ENCODE measurements at places on chromosomes 1 and 21.

DNA sequence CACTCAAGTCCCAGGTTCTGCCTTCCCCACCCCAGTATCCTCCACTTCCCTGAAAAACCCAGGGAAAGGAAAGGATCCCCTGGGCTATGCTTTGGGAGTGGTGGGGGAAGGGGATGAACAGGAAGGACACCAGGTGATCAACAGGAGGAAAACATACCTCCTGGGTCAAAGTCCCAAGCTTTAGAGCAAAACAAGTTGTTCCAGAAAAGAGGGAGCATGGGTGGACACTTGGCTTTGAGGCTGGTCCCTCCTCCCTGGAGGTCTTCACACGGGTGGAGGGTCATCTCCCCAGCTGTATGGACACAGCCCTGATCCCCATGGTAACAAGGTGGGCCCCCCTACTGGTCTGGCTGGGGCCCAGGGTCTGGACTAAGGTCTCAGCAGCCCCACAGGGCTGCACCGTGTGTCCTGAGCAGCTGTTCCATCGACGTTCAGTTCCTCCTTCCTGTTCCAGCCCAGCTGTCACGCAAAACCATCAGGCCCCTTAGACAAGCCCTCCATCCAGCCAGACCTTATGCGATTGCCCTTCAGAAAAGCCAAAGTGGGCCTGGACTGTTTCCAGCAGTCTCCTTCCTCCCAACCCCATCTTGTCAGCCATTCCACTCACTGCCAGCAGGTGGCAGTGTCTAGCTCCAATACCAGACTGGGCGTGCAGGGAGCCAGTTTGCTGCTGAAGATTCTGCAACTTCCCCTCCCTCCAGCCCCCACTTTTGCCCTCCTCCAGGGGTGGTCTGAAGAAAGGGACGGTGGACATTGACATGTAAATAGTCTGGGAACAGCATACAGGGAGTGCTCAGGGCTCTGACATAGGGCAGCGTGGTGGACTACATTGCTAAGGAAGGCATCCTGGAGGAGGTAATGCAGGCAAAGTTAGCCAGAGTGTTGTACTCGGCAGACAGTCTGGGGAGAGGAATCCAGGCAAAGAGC, 2.9 kb upstream of the PDZK1IP1 start:
- DNase-seq, result peak; percentile 57

- DNase-seq, result no peak
Observed at GRCh38 chr1:239250353-239251035, 135.9 kb upstream of the CHRM3 start.

DNA sequence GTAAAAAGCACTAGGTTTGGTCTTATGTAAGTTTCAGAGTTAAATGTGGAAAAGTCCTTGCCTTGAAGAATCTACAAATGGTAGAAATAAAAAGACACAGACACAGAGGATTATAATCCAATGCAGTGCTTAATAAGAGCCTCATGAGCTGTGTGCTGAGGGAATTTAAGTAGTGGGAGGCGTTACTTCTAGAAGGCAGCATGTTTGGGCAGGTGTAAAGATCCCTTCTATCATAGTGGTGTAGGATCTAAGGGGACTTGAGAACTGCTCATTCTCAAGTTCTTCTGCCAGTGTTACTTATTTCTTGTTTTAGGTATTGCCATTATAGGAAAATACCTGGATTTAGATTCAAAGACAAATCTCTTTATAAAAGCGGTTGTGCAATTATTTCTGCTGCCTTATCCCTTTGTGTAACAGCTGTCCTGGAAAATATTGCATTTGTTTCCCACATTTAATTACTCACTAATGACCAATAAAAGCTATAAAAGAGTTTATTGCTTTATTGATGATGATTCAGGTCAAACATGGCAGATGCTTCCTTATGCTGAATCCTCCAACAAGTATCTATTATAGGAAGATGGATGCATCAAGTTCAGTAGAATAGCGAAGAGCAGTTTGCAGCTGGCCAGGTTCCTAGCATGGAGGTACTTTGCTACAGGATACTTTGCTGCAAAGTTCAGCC, 132.5 kb upstream of the IVNS1ABP start:
- DNase-seq, result no peak

DNA sequence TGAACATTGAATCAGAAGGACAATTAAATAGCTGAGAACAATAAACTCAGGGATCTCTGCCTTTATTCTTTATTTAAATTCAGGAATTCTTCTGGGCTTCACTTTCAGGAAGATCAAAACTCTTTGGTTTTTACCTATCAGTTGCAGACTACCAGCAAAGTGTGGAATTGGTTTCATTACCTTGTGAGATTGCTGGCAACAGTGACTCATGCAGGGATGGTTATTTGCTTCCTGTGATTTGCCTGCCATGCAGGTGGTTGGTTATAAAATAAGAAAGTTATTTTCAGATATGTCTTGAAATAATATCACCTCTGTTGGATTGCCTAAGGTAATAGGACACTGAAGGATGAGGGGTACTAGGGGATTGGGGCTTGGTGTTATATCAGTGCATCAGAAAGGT, 204.6 kb downstream of the PTBP2 start:
- DNase-seq, result no peak

GRCh38 chr1:160748181-160748877, 9.3 kb downstream of the SLAMF7 start:
- no peak for DNase-seq

- no peak for DNase-seq
Observed at GRCh38 chr1:29478879-29479278, 242.6 kb downstream of the PTPRU start.

All from SK-N-DZ (cell line).